ENCODE measurements at places on chromosomes 3 and 15.

- DNase-seq: no peak
Measured at GRCh38 chr3:101203411-101203810, 117.0 kb downstream of the IMPG2 start.

- DNase-seq: no peak
Measured at GRCh38 chr3:195208631-195209030, 62.3 kb downstream of the XXYLT1 start.

GRCh38 chr15:37581866-37582532, 352.4 kb upstream of the TMCO5A start:
- DNase-seq: no peak

- no peak for DNase-seq
Measured at GRCh38 chr3:48466386-48467109, 20.0 kb downstream of the ATRIP start.

- no peak for DNase-seq
Measured at GRCh38 chr15:51180011-51180410, 85.3 kb upstream of the TNFAIP8L3 start.

- no peak for DNase-seq
Measured at GRCh38 chr15:40161693-40162391, 973 bp downstream of the BUB1B start.

DNA sequence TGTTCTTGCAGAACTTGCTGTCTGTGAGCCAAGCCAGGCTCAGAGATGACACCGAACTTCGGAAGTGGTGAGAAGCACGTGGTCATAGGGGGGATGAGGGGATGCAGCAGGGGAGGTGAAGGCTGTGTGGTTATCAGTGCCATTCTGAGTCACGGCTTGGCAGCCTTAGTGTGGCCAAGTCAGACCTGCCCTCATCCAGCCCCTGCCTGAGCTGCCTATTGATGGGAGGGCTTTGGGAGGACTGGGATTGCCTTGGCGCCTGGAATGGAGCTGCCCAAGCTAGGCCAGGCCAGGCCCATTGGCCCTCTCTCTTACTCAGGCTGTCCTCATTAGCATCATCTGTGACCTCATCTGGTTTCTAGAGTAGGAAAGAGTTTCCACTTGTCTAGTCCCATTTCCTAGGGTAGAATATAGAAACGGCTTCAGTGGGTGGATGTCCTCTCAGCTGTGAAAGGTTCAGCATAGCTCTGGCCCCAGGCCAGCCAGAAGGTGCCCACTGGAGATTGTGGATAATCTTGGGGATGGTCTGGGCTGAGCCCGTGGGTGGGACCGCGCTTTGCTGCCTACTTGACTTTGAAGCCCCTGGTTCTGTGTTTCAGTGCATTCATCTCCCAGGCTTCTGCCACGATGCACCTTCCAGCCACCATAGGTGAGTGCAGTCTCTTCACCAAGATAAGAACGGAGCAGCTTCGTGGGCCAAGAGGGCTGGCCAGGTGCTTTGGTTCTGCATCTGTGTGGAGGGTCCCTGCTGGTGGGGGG, 7.2 kb downstream of the FAH start:
- no peak for DNase-seq

DNA sequence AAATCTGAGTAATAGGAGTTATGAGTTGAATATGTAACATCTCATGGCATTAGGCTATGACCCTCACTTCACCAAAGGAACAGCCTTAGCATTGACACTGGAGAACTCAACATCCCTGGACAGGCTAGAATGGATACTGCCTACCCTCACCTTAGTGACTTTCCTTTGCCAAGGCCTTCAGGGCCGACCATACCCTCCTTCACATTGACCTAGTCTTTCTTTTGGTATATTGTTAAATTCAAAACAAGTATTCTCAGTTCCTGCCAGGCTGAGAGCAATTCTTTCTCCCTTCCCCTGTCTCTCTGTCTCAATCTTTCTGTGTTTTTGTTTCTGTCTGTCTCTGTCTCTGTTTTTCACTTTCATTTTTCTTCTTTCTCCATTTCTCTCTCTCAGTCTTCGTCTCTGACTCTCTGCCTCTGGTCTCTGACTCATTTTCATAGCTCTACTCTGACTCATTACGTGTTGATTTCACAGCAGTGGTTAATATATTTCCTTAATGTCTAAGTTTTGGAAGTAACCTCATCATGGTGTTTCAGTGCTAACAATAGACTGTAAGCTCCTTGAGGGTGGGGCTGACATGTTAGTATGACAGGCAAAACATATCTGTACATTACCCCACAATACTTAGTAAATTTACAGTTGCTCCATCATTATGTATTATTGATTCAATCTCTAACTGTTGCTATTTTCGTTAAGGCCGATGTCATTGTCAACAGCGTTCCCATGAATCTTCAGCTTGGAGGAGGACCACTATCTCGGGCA, 32.5 kb downstream of the PARP15 start:
- DNase-seq: no peak
